ENCODE measurements at places on chromosomes 1 and 21. TPM values are rescaled to one million over a fixed set of nuclear protein-coding genes. Genes with fewer than 3 reads are reported as not detected.

KCNAB2 gene
- 334 TPM for total RNA-seq

PYHIN1 gene
- total RNA-seq, result 5.7 TPM

DNALI1 gene
- not detected for total RNA-seq

AKR7A3 gene
- 0.68 TPM for total RNA-seq

ITPKB gene
- 37.5 TPM for total RNA-seq

TMEM240 gene
- 0.58 TPM for total RNA-seq

APOBEC4 gene
- total RNA-seq, result not detected

BCAN gene
- not detected for total RNA-seq

KCNK1 gene
- not detected for total RNA-seq

LRRN2 gene
- not detected for total RNA-seq

HSPA6 gene
- 0.31 TPM for total RNA-seq

TMEM269 gene
- 0.53 TPM for total RNA-seq

CEP85 gene
- total RNA-seq, result 26.9 TPM

DNA sequence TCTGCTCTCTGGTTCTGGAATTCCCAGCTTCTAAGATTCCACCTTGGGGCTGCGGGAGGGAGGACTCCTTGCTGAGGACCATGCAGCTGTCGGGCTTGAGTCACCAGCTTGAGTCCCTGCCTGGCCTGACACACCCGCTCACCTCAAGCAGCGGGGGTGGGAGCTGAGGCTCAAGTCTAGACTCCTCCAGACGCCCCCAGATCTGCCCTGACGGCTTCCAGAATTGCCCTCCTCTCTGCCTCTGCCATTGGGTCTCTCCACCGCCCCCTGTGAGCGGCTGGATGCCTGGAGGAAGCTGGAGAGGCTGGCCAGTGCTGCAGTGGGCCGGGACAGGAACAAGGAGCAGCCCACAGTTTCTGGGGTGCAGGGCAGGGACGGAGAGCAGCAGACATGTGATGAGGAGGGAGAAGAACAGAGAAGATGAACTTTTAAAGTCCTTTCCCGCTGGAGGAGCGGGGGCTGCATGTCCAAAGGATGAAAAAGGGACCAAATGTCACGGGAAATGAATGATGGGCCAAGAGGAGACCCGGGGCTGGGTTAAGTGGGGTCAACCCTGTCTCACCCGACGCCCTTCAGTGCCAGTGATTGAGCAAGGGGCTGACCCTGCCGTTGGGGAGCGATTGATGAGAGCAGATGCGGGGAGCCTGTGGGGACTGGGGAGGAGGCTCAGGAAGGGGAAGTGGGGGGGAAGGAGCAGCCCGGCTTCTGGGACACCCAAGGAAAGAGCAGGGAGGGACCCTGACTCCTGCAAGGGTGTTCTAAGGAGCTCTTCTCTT lies 13.5 kb downstream of the CRABP2 start:
- DNase-seq, result no peak

DNA sequence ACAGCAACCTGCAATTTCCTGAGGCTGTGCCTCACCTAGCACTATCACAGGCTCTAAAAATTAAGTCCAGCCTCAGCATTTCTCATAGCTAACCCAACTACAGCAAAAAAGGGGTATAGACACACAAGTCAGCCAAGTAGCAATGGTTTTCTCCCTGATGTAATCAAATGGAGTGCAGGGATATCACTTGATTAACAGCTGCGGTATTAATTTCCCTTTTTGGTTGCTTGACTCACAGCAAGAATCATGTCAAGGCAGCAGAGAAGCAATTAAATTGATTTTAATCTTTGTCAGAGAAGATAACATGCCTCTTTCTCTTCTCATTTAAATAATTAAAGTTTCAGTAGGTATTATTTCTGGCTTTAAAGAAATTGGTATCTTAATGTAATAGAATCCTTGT lies 278.9 kb downstream of the RWDD3 start:
- DNase-seq, result no peak

DNA sequence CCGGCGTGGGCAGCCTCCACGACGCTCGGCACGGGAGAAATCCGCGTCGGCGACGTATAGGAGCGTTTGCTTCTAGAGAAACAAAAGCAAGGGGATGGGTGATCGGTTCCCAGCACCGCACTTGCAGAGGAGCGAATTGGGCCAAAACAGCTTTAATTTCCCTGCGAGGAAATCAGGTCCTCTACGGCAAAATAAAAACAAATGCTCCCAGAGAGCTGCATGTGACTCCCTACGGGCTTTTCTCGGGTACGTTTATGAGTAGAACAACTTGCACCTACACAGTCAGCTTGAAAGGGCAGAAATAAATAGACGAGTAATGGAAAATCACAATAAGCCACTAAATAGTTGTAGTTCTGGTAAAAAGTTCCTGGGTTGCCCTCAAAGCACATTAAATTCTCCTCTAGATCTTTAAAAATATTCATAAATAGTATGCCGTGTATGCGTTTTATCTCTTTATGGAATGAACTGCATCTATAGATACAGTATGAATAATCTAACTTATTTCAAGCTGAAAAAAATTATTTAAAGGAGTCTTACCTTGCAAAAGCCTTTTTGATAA lies 1.2 kb downstream of the NHLH2 start:
- DNase-seq, result no peak

- no peak for DNase-seq
These were observed 47.4 kb downstream of the ZNF281 start for GRCh38 chr1:200362421-200362820.

DNA sequence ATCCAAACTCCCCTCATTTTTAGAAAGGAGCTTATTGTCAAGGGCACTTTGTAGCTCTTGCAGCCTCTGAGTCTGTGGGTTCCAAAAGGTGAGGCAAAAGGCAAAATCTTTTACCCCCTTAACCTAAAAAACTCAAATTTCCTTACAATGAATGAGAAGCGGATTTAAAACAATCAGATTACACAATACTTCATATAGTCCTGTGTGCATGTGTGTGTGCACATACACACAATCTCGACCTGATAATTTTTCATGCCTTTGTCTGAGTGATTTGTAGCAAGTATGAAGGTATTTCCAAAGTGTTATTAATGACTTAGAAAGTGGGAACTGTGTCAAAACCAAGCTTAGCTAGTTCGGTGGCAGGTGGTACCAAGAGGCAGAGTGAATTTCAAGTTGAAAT lies 42.9 kb downstream of the GRIK1 start:
- no peak for DNase-seq

GRCh38 chr1:156464335-156464734 lies 36.2 kb downstream of the MEF2D start:
- no peak for DNase-seq

DNA sequence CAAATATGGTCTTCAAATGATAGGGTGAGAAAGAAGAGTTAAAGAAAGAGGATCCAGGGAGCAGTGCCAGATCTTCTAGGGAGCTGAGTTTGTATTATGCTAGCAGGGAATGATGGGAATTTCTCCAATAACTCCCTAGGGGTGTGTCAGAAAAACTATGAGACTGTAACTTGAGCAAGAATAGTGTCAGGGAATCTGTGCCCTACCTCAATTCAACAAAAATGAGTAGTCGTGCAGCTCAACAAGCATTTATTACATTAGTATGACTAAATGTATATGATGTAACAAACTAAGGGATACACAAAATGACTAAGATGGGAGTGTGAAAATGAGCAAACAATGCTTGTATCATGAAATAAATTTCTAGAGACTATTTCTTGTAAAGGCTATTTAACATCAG lies 24.2 kb downstream of the SPAG17 start:
- DNase-seq, result no peak

- peak; percentile 44 for DNase-seq
These were observed 775 bp upstream of the TMEM63A start for GRCh38 chr1:225882694-225883615.

DNA sequence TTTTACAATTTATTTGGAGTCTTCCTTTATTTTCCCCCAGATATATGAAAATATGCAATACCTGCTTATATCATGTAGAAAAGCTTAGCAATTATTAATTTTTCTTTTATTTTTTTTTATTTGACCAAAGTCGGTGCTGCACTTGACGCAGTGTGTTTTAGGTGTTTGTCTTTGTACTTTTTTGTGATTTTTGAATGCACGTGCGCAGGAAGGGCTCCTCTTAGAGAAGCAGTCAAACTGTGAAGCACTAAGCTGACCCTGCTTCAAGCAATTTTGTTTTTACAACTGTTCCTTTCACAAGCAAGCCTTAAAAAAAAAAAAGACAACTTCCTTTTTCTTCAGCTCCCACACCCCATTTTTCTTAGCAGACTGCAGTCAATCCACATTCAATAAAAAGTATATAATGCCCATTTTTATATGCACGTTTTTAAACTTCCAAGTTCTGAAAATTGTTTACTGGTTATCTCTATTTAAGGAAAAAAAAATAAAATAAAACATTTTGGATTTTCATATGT lies 267.4 kb downstream of the TM2D1 start:
- DNase-seq, result no peak

GRCh38 chr1:183096894-183097293 lies 73.7 kb downstream of the LAMC1 start:
- no peak for DNase-seq

DNA sequence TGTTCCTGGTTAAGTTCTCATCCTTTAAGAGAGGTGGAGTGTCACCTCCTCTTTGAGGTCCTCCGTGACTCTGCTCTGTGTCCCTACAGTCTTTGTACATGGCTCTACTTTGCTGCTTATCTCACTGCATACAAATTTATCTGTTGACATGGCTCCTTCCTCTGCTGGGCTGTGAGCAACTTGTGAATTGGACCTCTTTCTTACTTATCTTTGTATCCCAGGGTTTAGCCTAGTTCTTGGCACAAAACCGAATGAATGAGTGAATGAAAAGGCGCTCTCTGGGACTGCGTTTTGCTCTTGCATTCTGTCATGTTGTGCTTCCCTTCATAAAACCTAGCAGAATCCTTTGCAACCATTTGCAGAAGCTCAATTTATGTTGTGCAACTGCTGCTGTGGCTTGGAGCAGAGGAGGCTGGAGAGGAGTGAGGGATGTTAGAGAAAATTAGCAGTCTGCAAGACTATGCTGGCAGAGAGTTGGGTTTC lies 12.4 kb downstream of the SLC26A9 start:
- DNase-seq, result no peak

DNA sequence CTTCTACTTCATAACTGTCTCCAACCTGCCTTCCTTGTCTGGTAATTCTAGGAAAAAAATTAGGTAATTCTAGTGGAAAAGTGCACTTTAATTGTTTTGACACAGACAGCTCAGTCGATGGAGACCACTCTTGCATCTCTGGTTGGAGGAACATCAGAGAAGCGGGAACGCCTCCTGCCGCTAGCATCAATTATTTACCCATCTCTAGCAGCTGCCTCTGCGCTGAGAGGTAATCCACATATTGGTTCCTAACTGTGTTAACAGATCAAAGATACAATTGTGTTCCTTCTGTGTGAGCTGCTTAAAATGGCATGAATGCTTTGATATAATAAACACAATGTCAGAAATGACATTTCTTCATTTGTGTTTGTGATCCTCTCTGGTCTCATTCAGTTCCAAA lies 33.3 kb downstream of the C2CD2 start:
- no peak for DNase-seq

GRCh38 chr21:44969931-44970755 lies 30.3 kb downstream of the SLX9 start:
- DNase-seq, result no peak

GRCh38 chr21:27021801-27022200 lies 54.9 kb upstream of the ADAMTS5 start:
- DNase-seq, result no peak

DNA sequence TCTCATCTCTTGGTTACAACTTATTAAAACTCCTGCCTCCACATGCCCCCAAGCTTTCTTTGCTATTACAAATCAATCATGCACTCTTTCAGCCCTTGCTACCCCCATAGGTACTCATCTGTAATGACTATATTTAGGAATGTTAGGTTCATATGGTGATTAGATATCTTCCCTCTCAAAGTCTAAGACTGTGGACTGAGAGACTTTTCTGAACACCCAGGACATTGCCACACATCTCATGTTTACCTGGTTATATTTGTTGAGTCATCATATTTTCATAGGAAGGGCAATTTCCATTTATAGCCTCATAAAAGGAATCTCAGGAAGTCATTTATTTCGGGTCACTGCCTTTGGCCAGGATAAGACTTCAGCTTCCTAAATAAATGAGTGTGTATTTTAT lies 81.5 kb upstream of the LPGAT1 start:
- DNase-seq, result no peak

GRCh38 chr1:94531664-94532063 lies 9.9 kb downstream of the F3 start:
- DNase-seq, result no peak

- no peak for DNase-seq
These were observed 90.1 kb upstream of the SLC25A33 start for GRCh38 chr1:9449110-9449627.

DNA sequence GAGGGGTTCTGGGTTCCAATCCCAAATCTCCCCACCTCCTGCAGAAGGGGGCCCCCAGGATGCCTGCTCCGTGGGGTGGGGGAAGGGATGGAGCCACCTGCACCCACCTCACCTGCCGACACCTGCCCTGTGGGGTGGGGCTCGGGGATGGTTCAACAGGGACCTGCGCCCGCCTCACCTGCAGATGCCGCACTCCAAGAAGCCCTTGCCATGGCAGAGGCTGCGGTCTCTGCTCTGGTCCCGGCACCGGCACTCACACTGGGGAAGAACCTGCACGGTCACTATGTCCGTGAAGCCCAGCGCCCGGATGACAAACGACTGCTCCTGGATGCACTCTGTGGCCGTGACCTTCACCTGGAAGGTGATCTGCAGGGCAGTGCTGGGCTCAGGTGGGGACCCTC lies 18.1 kb upstream of the PTTG1IP start:
- no peak for DNase-seq

DNA sequence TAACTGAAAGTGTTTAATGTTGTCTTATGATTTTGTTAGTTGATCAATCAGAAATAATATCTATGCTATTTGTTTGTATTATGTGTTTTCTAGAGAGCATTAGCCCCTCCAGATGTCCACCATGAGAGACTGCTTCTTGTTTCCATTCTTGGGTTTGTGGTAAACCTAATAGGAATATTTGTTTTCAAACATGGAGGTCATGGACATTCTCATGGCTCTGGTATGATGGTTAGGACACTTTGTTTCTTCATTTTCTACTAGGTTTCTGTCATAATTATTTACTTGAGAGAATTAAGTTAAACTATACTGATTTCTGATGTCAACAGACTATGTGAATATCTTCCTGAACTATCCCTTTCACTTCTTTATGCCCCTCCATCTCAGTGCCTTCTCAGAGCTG lies 16.1 kb downstream of the SLC30A7 start:
- DNase-seq, result no peak

- DNase-seq, result no peak
These were observed 2.1 kb downstream of the PCP4L1 start for GRCh38 chr1:161260376-161261260.

- DNase-seq, result no peak
These were observed 27.4 kb downstream of the KCNA3 start for GRCh38 chr1:110647254-110647891.

DNA sequence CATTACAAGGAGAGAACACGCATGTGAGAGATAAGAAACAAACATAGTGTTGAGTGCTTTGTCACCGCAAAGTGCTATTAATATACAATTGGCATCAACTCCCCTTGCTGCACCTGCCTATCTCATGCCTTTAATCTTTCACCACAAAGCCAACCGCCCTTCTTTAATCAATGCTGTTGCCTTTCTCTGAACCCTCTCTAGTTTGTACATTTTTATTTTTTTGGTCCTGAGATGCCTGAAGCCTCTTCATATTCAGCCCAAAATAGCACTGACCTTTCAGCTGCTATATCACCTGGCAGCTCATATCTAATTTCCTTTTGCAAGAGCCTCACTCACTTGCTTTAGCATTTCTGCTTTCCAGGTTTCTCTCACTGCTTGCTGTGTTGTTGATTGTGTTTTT lies 504.7 kb downstream of the NUF2 start:
- no peak for DNase-seq

GRCh38 chr1:226532553-226532952 lies 16.0 kb upstream of the STUM start:
- DNase-seq, result no peak
